ENCODE measurements at places on chromosomes 5 and 9. TPM values are rescaled to one million over a fixed set of nuclear protein-coding genes. Genes with fewer than 3 reads are reported as not detected.

Gene PCDHA12
- not detected for total RNA-seq

DNA sequence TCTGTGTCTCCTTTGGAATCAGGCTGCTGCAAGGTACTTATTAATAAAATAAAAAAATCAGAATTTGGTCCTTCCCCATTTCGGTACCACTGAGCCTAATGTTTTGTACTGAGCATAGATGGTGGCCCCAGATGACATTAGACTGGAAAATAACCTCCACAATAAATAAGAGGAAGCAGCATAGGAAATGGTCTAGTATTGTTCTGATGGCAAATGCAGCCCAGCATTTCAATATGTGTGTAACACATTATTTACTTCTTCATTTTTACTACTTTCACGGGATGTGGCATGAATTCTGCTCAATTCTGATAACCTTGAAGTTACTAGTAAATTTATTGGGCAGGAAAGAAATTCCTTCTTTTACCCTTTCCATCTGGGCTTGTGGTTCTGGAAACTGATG lies 295.6 kb downstream of the ADGRV1 start:
- no peak for DNase-seq

Gene CDKN2B-AS1
- total RNA-seq: 0.76 TPM

Gene PCDHB12
- 0.26 TPM for total RNA-seq

- no peak for DNase-seq
Measured at GRCh38 chr5:61010467-61011454, 65.8 kb downstream of the NDUFAF2 start.

All from dermis microvascular lymphatic vessel endothelial cell (primary cell).